ENCODE measurements at places on chromosomes 6 and 20. TPM values are rescaled to one million over a fixed set of nuclear protein-coding genes. Genes with fewer than 3 reads are reported as not detected.
A peak's percentile ranks its signal among the peaks of the same experiment; 100 is the strongest.

DNA sequence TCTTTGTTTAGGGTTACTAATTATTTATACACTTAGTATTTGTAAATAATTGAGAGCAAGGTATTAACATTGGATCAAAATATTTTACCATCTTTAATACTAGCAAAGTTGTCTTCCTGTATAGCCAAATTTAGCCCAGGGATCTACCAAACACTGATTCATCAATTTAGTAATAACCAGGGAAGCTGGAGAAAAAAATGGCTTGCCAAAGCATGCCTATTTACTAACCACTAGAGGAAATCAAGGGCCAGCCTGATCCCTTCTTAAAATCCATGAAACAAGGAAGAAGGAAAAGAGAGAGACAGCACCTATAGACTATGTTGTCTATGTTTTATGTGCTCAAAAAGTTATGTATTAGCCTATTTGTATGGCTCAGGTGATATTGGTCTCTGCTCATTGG lies 450.3 kb upstream of the GJE1 start:
- no peaks in the 10 kb centered on the region for H3K36me3 ChIP-seq
- no peak overlapping the region for H3K4me3 ChIP-seq
- H3K4me1 ChIP-seq = no peaks in the 10 kb centered on the region
- H3K27ac ChIP-seq = no peak overlapping the region
- DNase-seq = no peak
- H3K27me3 ChIP-seq = no peaks in the 10 kb centered on the region

DNA sequence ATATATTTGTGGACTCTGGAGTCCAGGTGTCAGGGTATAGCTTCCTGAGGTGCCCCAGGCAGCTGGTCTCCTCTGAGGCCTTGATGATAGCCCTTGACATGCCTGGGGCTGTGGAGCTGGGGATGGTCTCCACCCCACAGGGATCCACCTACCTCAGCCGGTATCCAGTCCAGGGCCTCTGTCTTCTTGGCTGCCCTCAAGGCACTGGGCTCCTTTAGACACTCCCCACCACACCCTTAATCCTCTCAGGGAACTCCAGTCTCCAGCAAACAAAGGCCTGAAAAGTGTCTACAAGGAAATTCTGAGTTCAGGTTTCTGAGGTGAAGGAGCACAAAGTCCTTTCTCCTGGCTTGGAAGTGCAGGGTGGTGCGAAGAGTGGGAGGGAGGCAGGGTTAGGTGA lies 44.6 kb upstream of the DDR1 start:
- no peaks in the 10 kb centered on the region for H3K4me1 ChIP-seq
- H3K36me3 ChIP-seq = no peaks in the 10 kb centered on the region
- no peak for DNase-seq

DNA sequence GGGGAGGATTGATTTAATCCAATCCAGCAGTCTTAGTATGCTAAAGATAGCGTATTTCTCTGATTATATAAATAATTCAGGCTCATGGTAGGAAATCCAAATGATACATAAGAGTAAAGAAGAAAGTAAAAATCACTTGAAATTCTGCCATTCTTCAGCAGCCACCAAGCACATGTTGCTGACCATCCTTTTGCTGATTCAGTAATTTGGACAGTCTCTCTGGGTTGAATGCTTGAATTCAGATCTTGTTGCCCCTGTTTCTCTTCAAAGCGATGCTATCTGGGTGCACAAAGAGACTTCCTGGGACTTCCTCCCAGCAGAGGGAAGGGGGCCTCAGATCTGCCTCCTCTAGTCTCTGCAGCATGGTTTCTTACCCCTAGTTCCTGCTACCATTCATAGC lies 609.1 kb downstream of the UTRN start:
- H3K27ac ChIP-seq = no peak overlapping the region
- no peak for DNase-seq
- H3K4me3 ChIP-seq = no peak overlapping the region
- H3K4me1 ChIP-seq = no peaks in the 10 kb centered on the region
- H3K36me3 ChIP-seq = no peaks in the 10 kb centered on the region

DNA sequence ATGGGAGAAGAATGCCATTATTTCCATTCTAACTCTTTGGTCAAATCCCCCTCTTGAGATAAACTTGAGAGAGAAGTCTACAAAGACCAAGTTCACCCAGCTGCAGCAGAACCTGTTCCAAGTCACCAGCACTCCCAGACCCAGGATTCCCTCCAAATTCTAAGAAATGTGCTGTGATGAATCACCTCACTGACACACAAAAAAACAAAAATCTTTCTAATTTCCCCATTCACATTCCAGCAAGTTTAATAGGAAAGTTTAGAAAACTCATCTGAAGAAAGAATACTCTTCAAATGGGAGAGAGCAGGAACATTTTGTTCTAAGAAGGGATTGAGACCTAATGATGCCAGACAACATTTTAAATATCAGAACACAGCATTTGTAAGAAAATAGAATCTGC lies 213.6 kb upstream of the PLCB4 start:
- H3K36me3 ChIP-seq = no peaks in the 10 kb centered on the region
- H3K27ac ChIP-seq = no peak overlapping the region
- DNase-seq = no peak
- no peaks in the 10 kb centered on the region for H3K27me3 ChIP-seq

DNA sequence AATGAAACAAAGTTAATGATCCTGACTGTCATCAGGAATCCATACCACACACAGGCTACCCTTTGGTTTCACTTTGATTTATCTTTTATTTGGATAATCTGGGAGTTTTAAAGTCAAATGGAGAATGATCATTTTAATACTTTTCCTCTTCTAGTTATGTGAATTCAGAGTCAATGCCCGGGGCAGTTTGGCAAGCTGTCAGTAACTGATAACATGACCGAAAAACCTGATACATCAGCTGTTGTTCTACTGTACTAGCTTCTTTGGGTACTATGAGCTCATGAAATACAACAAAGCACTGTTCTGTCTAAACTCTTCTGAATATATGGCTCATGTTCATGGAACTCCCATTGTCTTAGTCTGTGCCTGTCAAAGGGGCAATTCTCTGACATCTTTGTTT lies 30.2 kb downstream of the KLHL31 start:
- H3K36me3 ChIP-seq = no peaks in the 10 kb centered on the region
- no peak overlapping the region for H3K4me3 ChIP-seq
- no peaks in the 10 kb centered on the region for H3K27me3 ChIP-seq
- no peak for DNase-seq

DNA sequence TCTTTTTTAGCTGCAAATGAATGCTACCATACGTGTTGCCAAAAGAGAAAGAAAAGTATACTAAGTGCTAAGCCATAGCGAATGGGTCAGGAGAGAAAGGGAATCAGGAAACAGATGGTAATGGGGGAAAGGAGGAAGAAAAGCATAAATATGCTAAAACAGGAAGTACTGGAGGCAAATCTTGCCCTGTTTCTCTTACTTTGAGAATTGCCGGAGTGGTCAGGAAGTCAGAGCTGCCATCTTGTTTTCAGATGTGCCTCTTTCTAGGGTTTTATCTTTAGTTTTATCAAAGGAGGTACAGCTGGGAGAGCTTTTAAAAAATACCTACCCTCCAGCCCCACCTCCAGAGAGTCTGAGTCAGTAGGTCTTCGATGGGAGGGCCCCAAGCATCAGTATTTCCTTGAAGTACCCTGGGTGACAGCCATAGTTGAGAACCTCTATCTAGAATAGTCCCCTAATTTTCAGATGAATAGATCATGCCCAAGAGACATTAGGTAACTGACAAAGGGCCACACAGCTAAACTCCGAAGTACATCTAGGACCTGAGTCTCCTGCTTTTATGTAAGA lies 193.3 kb downstream of the CLIC5 start:
- DNase-seq = no peak
- H3K27me3 ChIP-seq = no peaks in the 10 kb centered on the region
- H3K36me3 ChIP-seq = no peaks in the 10 kb centered on the region
- no peak overlapping the region for H3K4me3 ChIP-seq

The BMP6 gene
- polyA plus RNA-seq = 0.57 TPM

DNA sequence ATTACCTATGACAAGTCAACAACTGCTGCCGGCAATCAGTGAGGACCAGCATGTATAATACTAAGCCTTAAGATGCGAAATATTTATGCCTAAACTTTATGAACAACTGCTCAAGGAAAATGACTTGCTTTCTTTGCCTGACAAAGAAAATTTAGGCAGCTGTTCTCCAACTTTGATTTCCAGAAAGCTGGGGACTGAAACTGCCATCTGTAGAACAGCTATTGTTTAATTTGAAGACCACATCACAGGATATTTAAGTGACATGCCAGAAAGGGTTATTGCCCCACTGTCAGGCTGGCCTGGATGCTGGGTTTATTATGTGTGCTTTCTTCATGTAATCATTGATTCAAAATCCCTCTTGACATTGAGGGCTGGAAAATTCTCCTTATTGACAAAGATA lies 153.9 kb upstream of the ENPP5 start:
- H3K36me3 ChIP-seq = no peaks in the 10 kb centered on the region
- no peaks in the 10 kb centered on the region for H3K27me3 ChIP-seq
- no peak for DNase-seq

- no peaks in the 10 kb centered on the region for H3K36me3 ChIP-seq
- H3K27me3 ChIP-seq = no peaks in the 10 kb centered on the region
- H3K4me3 ChIP-seq = no peak overlapping the region
Measured at GRCh38 chr20:51938559-51939258, 136.4 kb upstream of the SALL4 start.

GRCh38 chr6:147782302-147782701 lies 273.8 kb downstream of the SAMD5 start:
- no peak overlapping the region for H3K27ac ChIP-seq
- no peaks in the 10 kb centered on the region for H3K36me3 ChIP-seq

- peaks cover 1% of the 10 kb centered on the region for H3K36me3 ChIP-seq
- no peaks in the 10 kb centered on the region for H3K27me3 ChIP-seq
- no peak overlapping the region for H3K4me3 ChIP-seq
- no peak overlapping the region for H3K27ac ChIP-seq
- peaks cover 10% of the 10 kb centered on the region for H3K4me1 ChIP-seq
Measured at GRCh38 chr6:108667993-108668392, 107.3 kb downstream of the FOXO3 start.

DNA sequence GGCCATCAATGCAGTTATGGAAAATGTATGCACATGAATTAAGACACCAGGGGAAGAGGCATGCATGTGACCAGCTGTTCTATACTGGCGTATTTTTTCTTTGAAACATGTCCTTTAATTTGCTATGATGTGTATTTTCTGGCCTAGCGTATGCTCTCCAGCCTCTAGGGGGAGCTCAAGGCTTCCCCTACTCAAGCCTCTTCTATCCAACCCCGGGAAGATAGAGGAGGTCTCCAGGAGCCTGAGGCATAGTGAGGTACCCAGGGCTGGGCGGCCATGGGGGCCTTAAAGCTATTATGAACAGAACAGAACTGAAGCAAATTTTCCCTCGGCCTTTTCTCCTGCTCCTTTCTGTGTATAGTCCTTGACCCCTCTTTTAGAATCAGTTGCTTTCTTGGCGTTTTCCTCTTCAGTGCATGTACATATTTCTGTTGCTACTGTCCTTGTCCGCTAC lies 528.9 kb downstream of the MAFB start:
- H3K4me3 ChIP-seq = no peak overlapping the region
- H3K27me3 ChIP-seq = no peaks in the 10 kb centered on the region
- H3K36me3 ChIP-seq = no peaks in the 10 kb centered on the region
- no peaks in the 10 kb centered on the region for H3K4me1 ChIP-seq
- DNase-seq = peak; percentile 36

The OXT gene
- 2.0 TPM for polyA plus RNA-seq

The SAMD3 gene
- polyA plus RNA-seq = 0.29 TPM

The IMPG1 gene
- not detected for polyA plus RNA-seq

The TRIM31 gene
- polyA plus RNA-seq = 0.16 TPM

The NKX2-2 gene
- not detected for polyA plus RNA-seq

The PKIB gene
- polyA plus RNA-seq = 3.5 TPM

DNA sequence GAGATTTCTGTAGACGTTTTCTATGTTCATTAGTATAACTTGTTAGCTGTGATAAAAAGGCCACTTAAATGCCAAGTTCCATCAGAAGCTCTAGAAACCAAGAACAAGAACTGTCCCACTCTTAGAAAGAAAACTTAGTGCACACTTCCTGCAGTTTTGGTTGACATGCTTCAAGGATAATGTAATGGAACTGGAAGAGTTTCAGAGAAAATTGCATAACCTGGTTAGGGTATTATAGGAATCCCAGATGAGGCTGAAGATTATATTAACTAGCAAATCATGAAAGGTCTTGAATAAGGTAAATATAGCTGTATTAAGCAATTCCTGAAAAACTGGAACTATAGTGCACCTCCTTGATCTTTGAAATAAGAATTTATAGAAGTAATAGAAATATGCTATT lies 1.8 kb upstream of the PHACTR2 start:
- no peak overlapping the region for H3K27ac ChIP-seq
- H3K4me3 ChIP-seq = no peak overlapping the region
- H3K4me1 ChIP-seq = no peaks in the 10 kb centered on the region
- H3K36me3 ChIP-seq = no peaks in the 10 kb centered on the region
- no peaks in the 10 kb centered on the region for H3K27me3 ChIP-seq
- DNase-seq = no peak

DNA sequence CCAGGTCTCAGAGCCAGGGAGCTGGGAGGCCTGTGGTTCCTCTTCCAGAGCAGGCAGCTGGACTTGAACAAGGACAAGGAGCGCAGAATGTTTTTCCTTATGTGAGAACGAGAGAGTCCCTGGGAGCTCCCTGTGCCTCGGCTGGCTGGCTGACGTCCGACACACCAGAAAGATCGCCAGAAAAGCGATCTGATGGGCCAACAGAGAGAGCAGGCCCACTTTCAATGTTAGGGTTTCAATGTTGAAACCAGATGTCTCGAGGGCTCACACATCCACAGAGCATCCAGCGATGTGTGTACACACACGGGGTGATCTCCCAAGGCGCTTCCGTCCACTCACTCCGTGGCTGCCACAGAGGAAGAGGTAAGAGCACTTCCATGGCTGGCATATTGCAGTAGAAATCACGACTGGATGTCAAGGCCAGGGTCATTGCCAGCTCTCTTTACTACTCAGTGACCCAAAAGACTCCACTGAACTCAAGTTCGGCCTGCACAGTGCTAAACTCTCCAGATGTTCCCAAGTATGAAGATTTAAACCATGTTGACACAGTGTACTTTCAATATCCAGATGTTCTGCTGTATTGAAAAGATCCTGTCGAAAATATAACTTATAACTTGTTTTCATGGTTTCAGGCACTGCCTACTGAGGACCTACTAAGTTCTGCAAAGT lies 70.8 kb upstream of the FOXC1 start:
- H3K27me3 ChIP-seq = no peaks in the 10 kb centered on the region
- no peak overlapping the region for H3K4me3 ChIP-seq
- H3K27ac ChIP-seq = no peak overlapping the region
- DNase-seq = no peak

Measured in liver (tissue), 10 donors.